ENCODE measurements at places on chromosomes 11 and 22. TPM values are rescaled to one million over a fixed set of nuclear protein-coding genes. Genes with fewer than 3 reads are reported as not detected.

The TBX10 gene
- not detected for total RNA-seq

The ASCC2 gene
- total RNA-seq = 34.3 TPM

The OR10W1 gene
- total RNA-seq = not detected

The C11orf86 gene
- total RNA-seq = not detected

The NTM gene
- 3.6 TPM for total RNA-seq

The LARGE1 gene
- 21.1 TPM for total RNA-seq

The ENTHD1 gene
- total RNA-seq = not detected

The ACO2 gene
- total RNA-seq = 75.5 TPM
